Activated CD8-positive, alpha-beta memory T cell treated with anti-CD3 and anti-CD28 coated beads, Interleukin-2, amount 50 U/mL, for 4 hours (primary cell): ENCODE measurements at places on chromosomes 7 and 10.

- DNase-seq, result no peak
Observed at GRCh38 chr7:114212721-114213429, 201.7 kb upstream of the FOXP2 start.

DNA sequence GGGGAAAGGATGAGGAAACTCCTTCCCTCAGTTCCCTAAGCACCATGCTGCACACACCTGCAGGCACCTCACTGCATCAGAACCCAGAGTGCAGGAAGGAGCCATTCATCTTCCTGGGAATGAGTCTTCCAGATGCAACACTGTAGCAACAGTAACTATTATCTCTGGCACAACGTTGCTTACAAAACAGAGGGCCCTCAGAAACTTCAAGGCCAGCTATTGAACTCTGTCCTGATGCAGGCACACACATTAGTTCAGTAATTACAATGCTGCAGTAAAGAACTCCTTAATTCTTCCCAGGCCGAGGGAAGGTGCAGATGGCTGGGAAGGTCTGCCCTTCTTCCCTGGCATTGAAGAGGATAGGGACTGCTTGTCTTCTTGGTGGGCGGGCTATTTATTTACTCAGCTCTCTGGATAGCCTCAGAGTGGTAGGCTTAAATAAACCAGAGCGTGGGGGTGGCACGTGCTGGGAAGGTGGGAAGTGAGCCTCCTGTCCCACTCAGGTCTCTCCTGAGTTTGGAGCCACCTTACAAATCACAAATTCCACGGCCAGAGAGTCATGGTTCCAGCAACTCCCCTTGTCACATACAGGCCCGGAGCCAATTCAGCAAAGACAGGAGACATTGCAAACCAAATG, 125.1 kb upstream of the JCAD start:
- DNase-seq, result no peak

DNA sequence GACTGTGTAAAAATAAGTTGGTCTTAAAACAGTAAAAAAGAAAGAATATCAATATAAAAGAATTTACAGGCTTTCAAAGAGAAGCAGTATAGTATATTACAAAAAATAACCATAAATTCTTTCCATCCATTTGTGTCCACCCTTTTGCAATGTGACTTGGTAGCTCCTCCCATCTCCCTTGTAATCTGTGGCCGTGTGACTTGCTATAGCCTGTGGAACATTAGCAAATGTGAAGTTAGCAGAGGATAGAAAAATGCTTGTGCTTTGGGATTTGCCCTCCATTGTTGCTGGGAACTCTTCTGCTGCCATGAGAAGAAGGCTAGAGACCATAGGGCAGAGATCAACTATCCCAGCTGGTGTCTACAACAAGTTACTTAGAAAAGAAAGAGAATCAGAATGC, 30.2 kb downstream of the KLHL7 start:
- no peak for DNase-seq

DNA sequence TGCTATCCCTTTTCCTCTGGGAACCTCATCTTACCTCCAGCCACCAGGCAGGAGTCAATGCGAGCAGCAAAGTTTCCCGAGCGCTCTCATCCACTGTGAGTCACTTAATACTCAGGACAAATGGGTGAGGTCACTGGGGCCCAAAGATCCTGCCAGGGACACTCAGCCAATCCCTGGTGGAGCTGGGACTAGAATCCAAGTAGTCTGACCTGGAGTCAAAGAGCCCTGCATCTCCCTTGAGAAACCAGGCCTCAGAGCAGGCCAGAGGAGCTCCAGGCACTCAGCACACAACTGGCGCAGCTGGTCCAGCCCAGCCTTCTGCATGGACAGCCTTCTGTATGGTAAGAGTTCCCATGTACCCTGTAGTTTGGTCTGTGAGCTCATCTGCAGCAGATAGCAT, 142.3 kb downstream of the MAPK8 start:
- DNase-seq, result no peak
